Ascending aorta (tissue), 2 donors: ENCODE measurements at places on chromosomes 2 and 18.

GRCh38 chr2:134148843-134149472 is 104.9 kb upstream of the MGAT5 start:
- no peak for DNase-seq

- no peak for DNase-seq
These were observed 27.1 kb upstream of the TFPI start for GRCh38 chr2:187581125-187581896.

DNA sequence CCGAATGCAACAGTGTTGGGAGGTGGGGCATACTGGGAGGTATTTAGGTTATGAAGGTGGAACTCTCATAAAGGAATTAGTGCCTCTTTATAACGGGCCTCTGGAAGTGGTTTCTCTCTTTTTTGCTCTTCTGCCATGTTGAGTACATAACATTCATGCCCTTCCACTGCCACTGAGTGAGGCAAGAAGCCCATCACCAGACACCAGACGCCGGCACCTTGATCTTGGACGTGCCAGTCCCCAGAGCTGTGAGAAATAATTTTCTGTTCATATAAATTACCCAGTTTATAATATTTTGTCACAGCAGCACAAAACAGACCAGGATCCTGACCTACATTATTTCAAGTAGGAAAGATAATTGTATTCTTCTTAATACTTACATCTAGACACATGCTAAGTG is 320.2 kb downstream of the NRXN1 start:
- DNase-seq = no peak

DNA sequence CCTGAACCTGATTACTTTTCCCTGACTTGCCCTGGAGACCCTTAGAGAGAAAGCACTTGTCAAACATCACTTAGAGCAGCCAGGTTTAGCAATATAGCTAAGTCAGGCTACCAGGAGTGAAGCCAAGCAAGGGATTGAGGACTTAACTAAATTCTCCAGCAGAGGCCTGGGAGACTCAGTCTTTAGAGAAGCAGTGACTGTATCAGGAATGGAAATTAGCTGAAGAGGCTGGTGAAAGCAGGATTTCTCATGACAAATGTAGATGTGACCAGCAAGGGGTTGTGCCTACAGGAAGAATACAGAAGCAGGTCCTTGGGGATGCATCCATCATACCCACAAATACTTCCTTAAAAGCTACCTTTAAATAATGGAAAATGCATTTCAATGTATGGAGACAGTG is 368.9 kb upstream of the MEIS1 start:
- DNase-seq = no peak

- no peak for DNase-seq
These were observed 16.6 kb downstream of the CDH7 start for GRCh38 chr18:65767406-65767805.

DNA sequence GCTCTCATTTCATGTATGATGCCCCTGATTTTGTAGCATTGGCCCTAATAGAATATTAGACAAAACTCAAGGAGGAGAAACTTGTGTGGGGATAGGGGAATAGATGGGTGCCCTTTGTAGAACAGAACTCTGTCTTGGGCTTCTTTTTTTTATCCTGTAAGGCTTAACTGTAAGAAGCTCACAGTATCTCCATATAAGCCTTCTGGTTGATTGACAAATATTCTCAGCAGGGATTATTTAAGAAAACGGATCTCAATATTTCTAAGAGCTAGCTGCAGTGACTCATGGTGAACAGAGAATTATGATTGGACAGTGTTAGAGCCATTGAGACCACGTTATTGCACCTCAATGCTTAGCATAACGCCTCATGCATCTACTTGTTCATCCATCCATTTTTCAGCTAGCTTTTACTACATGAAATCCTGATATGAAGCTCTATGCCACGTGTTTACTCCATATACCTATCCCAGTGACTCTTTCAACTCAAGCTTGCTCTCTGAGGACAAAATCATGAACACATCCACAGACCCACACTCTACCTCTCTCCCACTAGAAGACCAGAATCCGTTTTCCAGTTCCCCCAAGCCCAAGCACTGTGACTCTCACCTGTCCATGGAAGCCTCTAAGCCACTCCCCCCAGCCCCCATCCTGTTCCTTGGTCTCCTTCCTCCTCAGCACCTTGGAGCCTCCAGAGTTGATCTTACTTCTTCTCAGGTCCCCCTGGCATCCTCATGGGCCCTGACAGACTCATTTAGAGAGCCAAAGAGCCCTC is 99.2 kb downstream of the BCL2L11 start:
- DNase-seq = no peak

GRCh38 chr2:163466331-163467250 is 269.2 kb downstream of the FIGN start:
- no peak for DNase-seq

DNA sequence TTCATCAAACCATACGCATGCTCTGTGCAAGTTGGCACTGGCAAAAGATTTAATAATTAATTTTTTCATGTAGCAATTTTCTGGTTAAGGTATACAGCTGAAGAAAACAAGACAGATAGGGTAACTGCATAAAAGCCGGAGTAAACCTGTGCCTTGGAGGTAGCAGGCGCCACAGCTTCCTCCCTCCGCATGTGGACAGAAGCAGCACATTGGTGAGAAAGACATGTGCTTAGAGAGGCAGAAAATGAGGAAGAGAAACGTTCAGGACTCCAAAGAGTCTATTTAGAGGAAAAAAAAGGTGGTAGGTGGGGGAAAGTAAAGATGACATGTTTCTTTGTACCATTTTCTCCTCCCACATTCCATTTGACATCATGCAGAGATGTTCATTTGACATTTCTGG is 9.3 kb downstream of the ST6GAL2 start:
- DNase-seq = no peak

- no peak for DNase-seq
These were observed 101.9 kb downstream of the USP40 start for GRCh38 chr2:233464531-233465240.

DNA sequence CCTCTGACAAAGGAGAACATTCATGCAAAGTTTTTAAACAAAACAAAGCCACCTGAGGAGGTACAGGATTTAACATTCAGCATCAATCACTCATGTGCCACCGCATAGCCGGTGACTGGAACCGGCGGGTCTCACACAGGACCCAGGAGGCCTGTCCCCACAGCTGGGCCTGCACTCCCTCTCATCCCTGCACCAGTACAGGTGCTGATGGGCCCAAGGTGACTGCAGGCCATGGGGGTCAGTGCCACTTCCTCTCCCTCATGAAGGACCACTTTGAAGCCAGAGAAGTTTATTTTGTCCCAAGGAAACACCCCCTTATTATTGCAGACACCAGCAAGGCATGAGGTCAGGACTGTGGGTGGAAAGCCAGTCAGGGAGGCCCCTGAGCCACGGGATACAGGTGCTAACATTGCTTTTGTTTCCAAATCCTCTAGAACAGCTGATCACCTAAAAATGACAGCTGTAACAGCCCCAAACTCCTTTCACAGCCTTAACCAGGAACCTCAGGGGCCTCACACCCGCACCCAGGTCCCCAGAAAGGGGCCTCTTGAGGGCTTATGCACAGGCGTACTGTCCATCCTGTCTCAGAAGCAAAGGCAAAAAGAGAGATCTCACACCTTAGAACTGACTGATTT is 14.0 kb downstream of the PARD6G start:
- DNase-seq = no peak

GRCh38 chr2:20410556-20411277 is 36.2 kb upstream of the RHOB start:
- no peak for DNase-seq

- DNase-seq = no peak
These were observed 1.7 kb downstream of the CCBE1 start for GRCh38 chr18:59695551-59695950.

DNA sequence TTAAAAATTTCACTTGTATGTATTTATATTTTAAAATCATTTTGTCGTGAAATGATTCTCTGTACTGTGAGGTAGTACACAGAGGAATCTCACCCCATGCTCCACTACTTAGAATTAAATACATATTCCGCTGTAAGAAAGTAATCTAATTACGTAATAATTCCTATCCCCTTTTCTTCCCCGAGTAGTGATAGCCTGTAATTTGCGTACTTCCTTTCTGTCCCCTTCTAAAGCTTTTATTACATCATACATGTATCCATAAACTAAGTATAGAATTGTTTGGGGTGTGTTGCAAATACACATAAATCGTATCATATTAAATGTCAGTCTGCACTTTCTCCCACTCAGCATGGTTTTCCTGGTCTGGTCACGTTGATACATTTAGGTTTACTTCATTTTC is 12.4 kb upstream of the CHCHD5 start:
- DNase-seq = no peak

- DNase-seq = no peak
These were observed 253.3 kb upstream of the TANK start for GRCh38 chr2:160906878-160907277.

DNA sequence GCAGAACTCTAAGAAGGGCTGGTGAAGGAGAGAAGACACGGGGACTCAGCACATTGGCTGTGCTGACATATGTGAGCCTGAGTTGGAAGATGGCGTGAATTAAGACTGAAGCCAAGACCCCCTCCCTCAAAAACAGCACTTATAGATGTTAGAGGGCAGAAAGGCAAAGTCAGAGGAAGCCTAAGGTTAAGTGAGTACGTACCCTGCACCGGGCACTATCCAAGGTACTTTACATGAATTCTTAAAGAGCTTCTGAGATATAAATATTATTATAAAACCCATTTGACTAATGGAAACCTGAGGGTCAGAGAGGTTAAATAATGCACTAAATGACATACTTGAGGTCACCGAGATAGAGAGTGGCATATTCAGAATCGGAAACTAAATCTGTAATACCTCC is 25.6 kb downstream of the SIX3 start:
- no peak for DNase-seq

GRCh38 chr2:105320651-105321215 is 8.8 kb downstream of the TGFBRAP1 start:
- no peak for DNase-seq

GRCh38 chr18:13284330-13285027 is 65.9 kb downstream of the LDLRAD4 start:
- DNase-seq = peak; percentile 80

DNA sequence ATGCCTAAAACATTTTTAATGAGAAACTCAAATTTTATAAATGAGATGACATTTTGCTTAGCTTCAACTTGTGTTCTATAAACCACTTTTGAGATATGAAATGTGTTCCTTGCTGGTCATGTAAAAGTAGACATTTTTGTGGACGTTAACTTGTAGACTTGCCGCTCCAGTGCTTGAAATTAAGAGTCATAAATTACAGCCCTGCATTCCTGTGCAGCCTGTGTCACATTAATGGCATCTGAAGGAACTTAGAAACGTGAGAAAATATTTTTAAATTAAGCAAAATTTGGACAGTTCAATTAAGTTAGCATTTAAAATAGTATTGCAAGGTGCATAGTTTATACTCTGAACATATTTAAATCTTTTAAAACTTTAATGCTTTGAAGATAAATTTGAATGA is 98.3 kb upstream of the LDLRAD4 start:
- no peak for DNase-seq
